ENCODE measurements at places on chromosomes 3 and 15.

- no peak for DNase-seq
Measured at GRCh38 chr15:83887961-83888360, 234.0 kb downstream of the ADAMTSL3 start.

DNA sequence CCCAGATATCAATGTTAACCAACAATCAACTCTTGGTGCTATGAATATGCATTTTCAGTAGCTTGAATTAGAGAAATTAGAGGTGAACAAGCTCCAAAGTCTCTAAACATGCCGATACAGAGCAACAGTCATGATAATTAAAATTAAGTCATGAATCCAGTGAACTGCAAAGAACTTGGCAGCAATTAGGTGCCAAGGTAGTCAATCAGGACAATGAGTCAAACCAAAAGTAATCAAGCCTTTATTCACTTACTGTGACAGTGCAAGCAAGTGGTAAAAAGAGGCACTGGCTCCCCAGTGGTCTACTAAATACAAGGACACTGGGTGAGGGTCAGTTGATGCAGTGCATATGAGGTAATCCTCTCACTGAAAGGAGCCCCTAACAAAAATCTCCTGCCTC lies 1.8 kb downstream of the ZNF770 start:
- no peak for DNase-seq

DNA sequence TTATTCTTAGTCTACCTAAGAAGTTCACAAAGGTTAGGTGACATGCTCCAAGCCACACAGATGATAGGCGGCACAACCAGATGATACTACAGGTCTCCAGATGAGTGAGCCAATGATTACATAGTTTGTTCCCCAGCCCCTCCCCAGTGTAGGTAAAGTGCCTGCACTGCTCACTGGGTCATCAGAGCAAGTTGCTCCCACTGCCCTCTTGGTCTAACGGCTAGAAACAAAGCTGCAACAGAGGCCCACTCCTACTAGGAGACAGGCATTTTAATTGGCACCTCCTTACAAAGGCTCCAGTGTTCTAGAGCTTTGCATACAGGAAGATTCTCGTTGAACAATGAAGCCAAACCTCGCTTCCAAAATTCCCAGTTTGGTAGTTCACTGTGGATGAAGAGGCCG lies 47.3 kb downstream of the TMEM44 start:
- no peak for DNase-seq

GRCh38 chr3:101762041-101762646 lies 16.9 kb upstream of the NXPE3 start:
- DNase-seq: no peak

- peak; percentile 67 for DNase-seq
Measured at GRCh38 chr3:11155341-11156025, 1.2 kb downstream of the HRH1 start.

DNA sequence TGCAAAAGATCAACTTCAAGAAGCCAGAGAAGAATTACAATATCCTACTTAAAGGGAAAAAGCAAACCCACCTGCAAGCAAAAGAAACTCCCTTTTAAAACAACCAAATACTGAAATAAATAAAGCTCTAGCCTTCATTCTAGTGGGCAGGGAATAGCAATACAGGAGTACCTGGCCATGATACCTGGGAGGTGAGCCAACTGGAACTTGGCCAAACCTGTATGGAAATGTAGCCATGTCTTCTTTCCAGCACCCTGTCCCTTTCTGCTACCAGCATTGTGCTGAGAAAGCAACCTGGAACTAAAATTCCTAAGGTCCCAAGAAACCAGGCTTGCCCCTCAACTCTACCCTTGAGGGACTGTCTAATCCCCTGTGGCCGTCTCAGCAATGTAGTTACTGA lies 530.0 kb downstream of the EPHB1 start:
- no peak for DNase-seq

DNA sequence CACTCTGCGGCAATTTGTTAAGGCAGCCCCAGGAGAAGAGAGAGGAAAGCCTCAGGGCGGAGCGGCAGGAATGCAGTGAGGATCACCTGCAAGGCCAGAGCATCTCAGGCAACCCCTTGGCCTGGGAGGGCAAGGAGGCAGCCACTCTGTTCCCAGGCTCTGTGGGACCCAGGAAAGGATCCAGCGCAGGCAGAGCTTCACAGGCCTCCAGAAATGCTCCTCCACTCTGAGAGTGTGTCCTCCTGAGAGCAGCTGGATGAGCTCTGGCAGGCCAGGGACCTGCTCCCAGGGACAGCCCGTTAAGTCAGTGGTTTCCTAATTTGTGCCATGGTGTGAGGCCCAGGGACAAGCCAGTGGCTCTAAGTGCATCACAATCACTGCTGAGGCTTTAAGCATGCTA lies 35.2 kb downstream of the RAB6B start:
- DNase-seq: no peak

DNA sequence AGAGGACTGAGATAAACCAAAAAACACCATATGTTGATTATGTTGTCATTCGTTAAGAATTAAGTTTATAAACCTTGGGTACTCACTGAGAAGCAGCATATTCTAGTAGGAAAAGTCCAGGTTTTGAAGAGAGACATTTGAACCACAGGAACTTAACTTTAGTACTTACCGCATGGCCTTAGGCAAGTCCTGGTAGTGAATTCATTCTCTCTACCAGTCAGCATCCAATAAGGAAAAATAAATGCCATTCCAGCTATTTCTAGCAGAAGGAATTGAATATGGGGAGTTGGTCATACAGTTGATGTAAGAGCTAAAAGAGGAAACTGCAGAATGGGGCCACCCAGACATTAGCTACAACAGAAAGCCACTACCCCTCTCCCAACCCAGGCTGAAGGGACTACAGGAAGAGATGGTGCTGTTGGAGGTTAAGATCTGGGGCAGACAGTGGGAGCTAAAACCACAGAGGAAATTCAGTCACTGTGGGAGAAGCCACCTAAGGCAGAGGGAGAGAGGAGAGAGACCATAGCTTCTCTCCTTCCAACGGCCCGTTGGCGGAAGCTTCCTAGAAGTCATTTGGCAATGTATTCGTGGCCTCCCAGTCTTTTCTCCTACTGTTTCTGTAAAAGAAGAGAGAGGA lies 133.8 kb upstream of the RARB start:
- DNase-seq: no peak

DNA sequence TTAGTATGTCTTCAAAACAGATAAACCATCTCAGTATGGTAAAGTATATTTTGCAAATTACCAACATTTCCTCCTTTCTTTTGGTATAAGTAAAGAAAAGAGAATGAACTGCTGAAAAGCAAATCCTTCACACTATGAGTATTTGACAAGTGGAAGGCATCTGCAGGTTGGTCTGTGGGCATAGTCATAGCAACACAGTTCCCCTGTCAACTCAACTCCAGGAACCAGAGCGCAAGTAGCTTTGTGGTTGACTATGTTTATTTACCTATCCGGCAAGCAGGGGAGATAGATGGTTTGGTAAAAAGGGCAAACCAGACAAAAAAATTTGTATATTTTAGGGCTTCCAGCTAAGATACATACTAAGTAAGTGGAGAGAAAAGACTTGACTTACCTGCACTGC lies 88.3 kb upstream of the PPIB start:
- DNase-seq: peak; percentile 33

GRCh38 chr3:94524102-94524919 lies 461.4 kb downstream of the NSUN3 start:
- DNase-seq: peak; percentile 9

DNA sequence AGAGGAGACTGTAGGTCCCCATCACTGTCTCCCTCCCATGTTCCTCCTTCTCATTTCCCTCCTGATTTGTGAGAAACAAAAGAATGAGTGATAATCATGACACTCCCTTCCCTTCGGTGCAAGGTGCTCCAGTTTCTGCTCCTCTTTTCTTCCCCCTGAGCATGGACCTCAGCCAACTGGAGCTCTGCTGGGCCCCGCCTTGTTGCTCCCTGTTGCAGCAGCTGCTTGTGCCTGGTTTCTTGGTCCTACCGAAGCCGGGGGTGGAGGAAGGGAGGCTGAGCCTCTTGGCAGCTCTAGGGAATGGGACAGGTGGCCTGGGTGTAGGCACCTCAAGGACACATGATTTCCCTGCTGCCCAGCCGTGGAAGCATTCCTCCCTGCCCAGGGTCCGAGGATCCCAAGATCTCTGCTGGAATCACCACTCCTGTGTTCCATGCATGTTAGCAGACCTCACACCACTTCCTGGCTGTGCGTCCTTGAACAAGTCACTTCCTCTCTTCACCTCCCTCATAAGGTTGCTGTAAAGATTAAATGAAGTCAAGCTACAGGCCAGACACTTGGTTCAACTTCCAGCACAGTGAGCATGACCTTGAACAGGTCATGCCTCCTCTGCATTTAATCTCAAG lies 131.6 kb upstream of the ABHD17C start:
- DNase-seq: no peak

DNA sequence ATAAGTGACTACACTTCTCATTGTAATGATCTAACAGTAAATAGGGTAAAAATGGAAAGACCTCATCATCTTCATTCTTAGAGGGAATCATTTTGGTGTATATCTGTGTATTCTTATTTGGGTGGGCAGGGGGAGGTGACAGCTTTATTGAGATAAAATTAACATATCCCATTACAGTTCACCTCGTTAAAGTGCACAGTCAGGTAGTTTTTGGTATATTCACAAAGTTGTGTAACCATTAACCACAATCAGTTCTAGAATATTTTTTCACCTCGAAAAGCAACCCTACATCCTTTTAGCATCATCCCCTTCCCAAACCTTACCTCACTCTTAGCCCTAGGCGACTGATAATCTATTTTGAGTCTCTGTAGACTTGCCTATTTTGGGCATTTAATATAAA lies 8.1 kb downstream of the PIAS1 start:
- DNase-seq: no peak

DNA sequence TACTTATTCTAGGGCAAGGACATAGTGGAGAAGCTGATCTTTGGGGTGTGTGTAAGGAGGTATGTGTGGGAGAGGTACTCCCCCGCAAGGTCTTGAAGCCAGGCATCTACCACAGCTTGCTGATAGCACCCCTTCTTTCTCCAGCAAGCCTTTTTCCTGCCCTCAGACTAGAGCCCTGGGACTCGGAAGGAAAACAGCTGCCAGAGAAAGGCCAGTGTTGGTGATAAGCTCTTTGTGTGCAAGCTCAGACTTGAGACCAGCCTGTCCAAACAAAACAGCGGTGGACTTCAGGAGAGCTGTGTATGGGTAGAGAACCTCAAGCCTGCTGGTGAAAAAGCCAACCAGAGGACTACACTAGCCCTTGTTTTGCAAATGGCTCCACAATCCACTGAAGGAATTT lies 1028.6 kb downstream of the MCTP2 start:
- DNase-seq: peak; percentile 54

GRCh38 chr3:128011140-128011539 lies 41.1 kb upstream of the SEC61A1 start:
- peak; percentile 21 for DNase-seq

DNA sequence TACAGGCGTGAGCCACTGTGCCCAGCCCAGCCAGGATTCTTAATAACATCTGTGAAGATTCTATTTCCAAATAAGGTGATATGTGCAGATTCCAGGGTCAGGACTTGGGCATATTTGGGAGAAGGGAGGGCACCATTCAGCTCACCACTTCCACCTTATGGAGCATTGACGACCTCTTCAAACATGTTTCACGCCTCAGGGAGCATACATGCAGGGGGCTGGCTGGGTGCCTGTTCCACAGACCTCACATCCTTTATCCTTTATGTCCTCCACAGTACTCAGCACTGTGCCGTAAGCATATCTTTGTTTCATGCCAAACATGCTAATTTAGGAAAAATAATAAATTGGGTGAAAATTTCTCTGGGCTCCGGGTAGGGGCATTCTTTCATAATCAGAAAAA lies 229.0 kb downstream of the THSD4 start:
- no peak for DNase-seq

DNA sequence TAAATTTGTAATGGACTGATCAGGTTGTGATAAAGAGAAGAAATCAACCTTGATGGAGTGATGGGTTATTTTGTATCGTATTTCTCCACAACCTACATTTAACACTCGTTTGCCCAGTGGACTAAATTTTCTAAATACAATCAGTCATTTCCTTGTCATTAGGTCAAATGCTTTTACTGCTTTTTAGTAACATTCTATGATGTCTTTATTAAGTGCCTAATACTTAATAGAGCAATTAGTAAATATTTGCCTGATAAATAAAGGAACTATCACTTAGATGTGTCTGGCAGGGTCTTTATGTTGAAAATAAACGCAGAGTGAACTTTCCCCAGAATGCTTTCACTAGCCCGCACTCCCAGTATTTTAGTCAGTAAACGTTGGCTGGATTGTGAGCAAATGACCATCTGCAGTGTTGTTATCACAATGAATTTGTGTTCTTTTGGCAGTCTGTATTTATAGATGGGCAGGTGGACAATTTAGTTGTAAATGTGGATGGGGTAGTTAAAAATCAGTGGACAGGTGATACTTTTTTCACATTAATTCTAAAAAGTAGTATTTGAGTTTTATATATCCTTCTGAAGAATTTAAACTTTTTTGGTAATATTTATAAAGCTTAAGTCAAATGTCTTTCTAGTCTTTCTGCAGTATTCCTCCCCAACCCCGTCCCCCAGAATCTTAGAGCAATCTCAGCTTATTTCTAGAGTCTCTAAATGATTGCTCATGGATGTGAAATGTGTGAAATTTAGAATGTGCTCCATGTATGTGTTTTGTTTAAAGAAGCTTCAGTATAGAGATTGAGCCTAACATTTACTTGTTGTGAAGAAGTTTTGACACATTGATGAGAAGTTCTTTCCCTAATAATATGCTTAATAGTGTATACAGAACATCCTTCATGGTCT lies 4.9 kb downstream of the USP3 start:
- no peak for DNase-seq

DNA sequence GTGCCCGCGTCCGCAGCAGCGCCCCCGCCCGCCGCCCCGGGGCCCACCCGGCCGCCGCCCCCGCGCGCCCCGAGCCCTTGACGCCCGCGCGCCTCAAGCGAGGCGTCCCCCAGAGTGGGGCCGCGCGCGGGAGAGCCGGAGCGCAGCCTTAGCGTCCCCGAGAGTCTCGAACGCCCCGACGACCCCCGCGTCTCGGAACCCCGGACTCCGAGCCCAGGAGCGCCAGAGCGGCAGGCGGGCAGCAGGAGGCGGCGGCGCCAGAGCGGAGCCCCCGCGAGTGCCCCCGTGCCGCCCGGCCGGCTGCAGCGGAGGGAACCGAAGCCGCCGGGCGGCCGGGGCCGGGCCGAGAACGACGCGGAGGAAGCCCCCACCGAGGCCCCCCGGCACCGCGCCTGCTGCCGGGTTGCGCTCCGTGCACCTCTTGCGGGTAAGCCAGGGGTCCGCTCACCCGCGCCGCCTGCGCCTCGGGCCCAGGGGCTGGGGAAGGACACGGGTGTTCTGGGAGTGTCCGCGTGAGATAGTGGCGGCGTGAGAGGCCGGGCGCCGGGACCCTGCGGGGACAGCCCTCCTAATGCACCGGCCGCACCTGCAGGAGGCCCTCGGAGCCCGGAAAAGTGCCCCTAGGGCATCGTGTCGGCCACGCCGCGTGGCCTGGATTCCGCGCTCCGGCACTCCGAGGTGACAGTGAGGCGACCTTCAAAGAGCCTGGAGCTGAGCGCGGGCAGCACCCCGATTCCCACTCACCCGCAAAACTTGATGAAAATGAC lies 52.0 kb upstream of the ULK4 start:
- no peak for DNase-seq

DNA sequence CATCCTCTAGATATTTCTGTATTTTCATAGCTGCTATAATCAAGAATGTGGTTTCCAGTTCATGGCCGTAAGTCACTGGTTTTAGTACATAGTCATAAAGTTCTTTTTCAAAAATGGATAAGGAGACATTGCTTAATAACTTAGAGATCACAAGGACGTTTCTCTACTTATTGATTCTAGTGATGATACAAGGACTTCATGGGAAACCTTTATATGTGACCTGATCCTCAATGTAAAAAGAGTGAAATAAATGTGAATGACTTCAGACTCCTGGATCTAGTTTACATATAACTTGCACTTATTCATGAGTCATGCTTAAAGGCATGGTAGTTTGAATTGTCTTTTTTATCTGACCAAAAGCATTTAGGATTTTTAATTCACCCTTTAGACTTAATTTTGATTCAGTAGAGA lies 35.2 kb downstream of the TSC22D2 start:
- peak; percentile 49 for DNase-seq
